ENCODE measurements at places on chromosomes 11 and 22.

DNA sequence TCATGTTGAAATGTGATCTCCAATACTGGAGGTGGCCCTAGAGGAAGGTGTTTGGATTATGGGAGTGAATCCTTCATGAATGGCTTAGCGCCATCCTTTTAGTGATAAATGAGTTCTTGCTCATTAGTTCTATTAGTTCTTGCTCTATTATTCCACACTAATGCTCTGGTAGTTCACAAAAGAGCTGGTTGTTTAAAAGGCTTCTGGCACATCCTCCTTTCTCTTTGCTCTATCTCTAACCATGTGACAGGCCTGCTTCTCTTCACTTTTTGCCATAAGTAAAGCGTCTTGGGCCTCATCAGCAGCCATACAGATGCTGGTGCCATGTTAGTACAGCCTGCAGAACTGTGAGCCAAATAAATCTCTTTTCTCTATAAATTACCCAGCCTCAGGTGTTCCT, 469.9 kb downstream of the GUCY1A2 start:
- no peak for DNase-seq

GRCh38 chr11:31824879-31825837, 14.0 kb upstream of the PAX6 start:
- DNase-seq: peak; percentile 15

- no peak for DNase-seq
Measured at GRCh38 chr11:2347308-2347830, 29.7 kb upstream of the CD81 start.

DNA sequence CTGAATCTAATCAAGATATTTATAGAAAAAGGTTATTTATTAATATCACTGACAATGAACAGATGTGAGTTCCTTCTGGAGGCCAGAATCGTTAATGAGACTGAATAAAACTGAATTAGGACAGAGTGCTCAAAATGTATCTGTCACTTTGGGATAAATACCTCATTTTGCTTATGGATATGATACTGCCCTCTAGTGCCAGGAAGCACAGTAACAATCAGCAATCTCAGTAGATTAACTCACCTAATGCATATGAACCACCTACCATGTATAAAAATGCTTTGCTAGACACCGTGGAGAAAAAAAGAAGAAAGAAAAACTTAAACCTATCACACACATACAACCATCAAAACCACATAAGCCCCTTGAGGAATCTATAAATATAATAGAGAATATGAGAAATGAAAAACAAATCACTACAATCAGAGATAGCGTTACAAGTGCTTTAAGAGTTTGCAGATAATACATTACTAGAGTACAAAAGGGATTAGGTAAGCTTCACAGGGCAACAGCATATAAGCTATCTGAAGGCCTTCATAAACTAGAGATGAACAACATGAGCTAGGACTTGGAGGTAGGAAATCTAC, 117.4 kb downstream of the SGSM3 start:
- DNase-seq: no peak
